T-helper 9 cell (primary cell): ENCODE measurements at places on chromosomes 6 and 20.

- DNase-seq: no peak
These were observed 1060.3 kb upstream of the CITED2 start for GRCh38 chr6:140434761-140435160.

- no peak for DNase-seq
These were observed 1.4 kb upstream of the SEC63 start for GRCh38 chr6:107959392-107959791.

GRCh38 chr6:87904011-87904410, 143.6 kb upstream of the SPACA1 start:
- no peak for DNase-seq

DNA sequence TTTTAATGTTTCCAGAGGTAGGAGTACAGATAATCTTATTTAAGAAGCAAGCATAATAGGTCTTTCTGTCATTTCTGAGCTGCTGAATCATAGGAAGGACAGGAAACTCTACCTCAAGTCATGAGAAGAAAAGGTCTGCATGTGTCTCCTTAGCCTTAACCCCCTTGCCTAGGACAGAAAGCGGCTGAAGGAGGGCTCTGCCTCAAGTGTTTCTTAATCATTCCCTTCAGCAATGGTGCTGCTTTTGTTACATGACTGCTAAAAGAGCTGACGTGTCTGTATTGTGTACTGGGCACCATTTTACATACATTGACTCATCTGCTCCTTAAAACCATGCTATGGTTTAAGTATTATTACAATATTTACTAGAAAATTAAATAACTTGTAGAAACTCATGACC, 564.0 kb upstream of the AGPAT4 start:
- no peak for DNase-seq

- DNase-seq: no peak
These were observed 40.2 kb upstream of the GABRR1 start for GRCh38 chr6:89257346-89257745.

- no peak for DNase-seq
These were observed 879.7 kb upstream of the GJE1 start for GRCh38 chr6:141252828-141253608.

DNA sequence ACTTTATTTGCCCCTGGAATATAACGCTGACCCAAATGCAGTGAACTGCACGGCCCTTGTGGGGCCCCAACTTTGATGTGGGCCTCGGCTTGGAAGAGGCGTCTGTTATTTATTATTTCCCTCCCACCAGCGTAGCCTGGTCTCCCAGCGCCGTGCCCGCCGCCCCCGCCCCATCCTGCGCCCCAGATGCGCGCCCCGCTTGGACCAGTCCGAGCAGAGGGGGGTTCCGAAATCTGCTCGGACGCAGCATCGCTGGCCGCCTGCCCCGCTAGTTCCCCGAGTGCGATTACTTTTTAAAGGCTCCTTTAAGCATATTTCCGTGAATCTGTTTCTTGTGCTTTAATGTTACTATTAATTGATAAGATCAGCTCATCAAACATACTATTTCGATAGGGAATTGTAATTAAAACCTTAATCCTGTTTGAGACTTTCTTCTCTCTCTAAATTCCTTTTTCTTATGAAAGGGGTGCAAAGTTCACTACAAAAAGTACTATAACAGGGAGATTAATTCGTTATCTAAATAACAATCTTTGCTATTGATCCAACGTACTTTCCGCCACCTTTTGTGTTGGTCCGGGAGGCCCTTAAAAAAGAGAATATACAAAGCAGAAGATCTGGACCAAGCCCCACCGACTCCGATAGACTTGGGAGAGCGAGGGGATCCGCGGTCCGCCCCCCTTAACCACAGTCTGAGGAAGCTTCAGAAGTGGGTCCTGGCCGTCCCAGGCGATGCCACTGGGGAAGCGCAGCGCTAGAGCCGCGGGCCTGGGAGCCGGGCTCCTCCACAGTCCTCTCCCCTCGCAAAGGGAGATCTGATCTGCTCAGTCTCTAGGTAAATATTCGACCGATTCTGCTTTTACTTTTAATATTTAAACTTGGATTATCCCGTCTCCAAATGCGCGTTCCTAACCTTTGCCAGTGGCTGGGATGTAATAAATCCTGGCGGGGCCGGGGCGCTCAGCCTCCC, 10.2 kb downstream of the POU3F2 start:
- no peak for DNase-seq

DNA sequence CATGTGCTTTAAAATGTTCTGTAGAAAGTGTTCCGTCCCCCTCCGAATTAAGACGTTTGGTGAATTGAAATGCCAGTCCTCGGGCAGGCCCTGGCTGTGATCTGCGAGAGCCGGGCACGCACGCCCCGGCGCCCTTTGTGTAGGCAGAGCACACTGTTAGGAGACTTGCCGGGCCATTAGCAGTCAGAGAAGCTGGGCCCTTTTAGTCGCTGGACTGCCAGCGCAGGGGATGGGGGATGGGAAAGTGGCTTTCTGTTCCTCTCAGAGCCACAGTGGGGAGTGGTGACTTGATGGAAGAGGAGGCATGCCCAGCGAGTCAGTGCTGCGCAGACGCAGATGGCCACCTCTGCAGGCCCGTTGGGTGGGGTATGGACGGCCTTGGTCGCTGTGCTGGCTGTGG, 2.2 kb downstream of the PPP1R3G start:
- DNase-seq: no peak

- DNase-seq: no peak
These were observed 43.5 kb upstream of the PLN start for GRCh38 chr6:118504611-118505010.

DNA sequence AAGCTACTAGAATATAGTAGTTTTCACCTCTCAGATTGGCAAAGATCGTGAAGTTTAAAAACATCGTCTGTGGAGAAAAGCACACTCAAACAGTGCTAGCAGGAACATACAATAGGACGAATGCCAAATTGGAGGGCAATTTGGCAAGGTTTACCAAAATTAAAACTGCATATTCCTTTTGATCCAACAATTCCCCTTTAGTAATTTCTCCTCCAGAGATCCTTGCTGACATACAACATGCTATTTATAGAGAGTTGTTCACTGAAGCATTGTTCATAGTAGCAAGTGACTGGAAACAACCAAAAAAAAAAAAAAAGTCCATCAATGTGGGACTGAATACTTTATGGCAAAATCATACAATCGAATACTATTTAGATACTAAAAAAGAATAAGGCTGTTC, 202.2 kb downstream of the ATXN1 start:
- DNase-seq: no peak

GRCh38 chr20:63072991-63073737, 66.4 kb upstream of the BHLHE23 start:
- no peak for DNase-seq

DNA sequence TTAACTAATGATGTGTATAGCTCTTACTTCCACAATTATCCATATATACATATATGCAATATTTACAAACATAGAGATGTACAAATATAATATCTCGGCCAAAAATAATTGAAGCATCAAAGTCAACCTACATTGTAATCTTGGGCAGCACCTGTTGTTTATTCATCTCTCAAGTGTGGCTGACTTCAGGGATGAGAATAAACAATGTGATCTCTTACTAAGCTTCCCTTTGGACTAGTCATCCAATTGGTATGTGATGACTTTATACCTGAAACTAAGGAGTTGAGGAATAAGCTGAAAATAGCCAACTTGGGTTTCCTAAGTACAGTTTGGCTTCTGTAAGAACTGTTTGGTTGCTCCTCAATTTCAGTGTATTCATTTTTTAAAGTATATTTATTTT, 256.6 kb downstream of the KHDC1L start:
- no peak for DNase-seq

DNA sequence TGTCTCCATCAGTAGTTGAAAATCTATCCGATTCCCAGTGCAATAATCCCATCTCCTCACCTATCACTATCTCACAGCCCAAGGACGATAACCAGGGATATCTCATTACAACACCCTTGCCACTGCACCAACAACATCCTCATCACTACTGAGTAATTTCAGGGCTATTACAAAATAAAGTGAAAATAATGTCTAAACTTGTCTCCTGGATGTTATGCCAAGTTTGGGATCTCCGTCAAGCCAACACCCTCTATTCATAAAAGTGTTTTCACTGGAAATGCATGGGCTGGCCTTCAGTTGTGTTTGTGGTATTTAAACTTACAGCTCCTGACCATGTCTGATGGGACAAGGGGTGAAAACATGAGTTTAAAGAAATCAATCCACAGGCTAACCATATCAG, 42.0 kb upstream of the STMND1 start:
- DNase-seq: no peak

GRCh38 chr20:43963233-43963632, 48.6 kb downstream of the TOX2 start:
- DNase-seq: no peak

GRCh38 chr20:31606804-31607639, 1.9 kb downstream of the ID1 start:
- no peak for DNase-seq

GRCh38 chr6:159152782-159153181, 16.4 kb upstream of the FNDC1 start:
- DNase-seq: no peak
